GM23338 (cell line): ENCODE measurements at places on chromosomes 2 and 18. TPM values are rescaled to one million over a fixed set of nuclear protein-coding genes. Genes with fewer than 3 reads are reported as not detected.

GRCh38 chr2:236872015-236872414 is 213.7 kb upstream of the COPS8 start:
- no peaks in the 10 kb centered on the region for H3K27me3 ChIP-seq
- H3K27ac ChIP-seq: no peak overlapping the region
- no peak overlapping the region for H3K4me3 ChIP-seq
- H3K36me3 ChIP-seq: no peaks in the 10 kb centered on the region

GRCh38 chr2:82256983-82257632 is 1952.6 kb upstream of the LRRTM1 start:
- no peaks in the 10 kb centered on the region for H3K36me3 ChIP-seq
- no peak overlapping the region for H3K27ac ChIP-seq
- H3K4me1 ChIP-seq: no peaks in the 10 kb centered on the region
- no peak for DNase-seq
- no peaks in the 10 kb centered on the region for H3K27me3 ChIP-seq

DNA sequence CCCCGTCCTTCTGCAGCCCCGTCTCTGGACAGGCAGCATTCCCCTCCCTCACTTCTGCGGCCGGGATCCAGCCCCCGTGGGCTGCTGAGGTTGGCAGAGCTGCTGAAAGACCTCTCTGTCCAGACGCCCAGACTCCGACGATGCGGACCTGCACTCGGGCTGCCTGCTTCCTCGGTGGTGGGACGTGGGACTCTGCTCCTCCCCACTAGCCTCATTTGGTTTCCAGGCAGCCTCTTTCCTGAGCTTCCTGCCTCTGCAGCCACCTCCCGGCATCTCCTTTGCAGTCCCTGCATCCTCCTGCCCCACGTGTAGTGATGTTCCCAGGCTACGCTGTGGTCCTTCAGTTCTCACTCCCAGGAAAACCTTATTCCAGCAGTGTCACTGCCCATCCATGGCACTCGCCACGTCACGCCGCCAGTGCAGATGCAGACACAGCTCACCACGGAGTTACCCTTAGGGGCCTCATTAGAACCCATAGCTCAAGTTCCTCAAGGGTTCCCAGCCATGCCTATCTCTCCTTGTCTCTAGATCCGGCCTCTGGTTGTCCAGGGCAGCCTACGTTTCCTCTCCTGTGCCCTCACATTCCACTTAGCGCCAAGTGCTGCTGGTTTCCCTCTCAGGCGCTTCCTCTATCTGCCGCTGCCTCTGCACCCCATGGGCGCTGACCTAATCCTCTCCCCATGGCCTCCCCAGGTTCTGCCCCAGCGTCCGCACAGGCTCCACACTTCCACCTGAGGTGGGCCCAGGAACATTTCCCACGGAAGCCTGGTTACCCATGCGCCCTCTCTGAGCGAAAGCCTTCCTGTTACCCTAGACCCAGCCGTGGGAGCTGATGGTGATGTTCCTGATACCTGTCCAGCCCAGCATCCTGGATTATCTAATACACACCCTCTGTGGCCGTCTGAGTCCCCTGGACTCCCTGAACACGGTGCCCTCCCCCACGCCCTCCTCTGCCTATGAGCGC is 318.3 kb upstream of the MYT1L start:
- H3K36me3 ChIP-seq: no peaks in the 10 kb centered on the region
- no peaks in the 10 kb centered on the region for H3K4me1 ChIP-seq
- DNase-seq: no peak
- H3K4me3 ChIP-seq: no peak overlapping the region
- H3K27me3 ChIP-seq: no peaks in the 10 kb centered on the region

GRCh38 chr2:215920244-215921100 is 92.9 kb downstream of the MREG start:
- peak; percentile 72 for DNase-seq
- peaks cover 42% of the 10 kb centered on the region for H3K4me1 ChIP-seq

DNA sequence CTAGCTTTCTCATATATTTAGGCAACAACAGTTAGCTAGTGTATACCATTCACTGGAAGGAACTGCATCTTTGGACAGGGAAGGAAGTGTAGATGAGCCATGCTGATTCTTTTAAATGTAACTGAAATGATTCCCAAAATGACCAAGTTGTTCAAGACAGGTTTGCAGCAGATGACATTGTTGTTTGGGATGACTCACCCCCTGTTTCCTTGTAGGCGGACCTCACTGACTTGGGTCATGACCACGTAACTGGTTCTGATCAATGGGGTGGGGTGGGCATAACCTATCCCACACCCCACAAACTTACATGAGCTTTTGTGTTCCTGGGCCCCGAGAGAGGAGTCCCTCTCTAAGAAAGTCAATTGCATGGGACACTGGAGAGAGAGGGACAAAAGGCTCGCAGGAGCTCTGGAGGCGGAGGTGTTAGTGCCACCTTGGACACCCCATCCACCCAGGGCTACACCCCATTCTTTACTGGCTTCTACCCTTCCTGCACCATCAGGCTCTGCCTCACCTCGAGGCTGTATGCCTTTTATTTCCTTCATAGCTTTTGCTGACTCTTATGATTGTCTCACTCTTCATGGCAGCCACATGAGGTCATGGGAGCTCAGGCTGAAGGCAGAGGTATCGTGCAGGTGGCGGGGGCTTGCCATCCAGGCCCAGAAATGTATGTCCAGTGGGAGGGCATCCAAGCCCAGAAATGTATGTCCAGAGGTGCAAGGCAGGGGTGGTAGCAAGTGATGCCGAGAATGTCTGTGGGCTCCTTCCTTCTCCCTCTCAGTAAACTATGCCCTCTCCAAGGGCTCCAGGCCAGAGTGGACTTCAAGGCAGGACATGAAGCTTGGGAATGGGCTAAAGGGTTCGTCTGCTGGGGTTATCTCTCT is 108.0 kb downstream of the TWIST2 start:
- no peak overlapping the region for H3K4me3 ChIP-seq
- H3K36me3 ChIP-seq: no peaks in the 10 kb centered on the region
- H3K27ac ChIP-seq: no peak overlapping the region
- no peaks in the 10 kb centered on the region for H3K27me3 ChIP-seq
- H3K4me1 ChIP-seq: no peaks in the 10 kb centered on the region

- DNase-seq: no peak
- no peak overlapping the region for H3K27ac ChIP-seq
- no peak overlapping the region for H3K4me3 ChIP-seq
- H3K27me3 ChIP-seq: no peaks in the 10 kb centered on the region
Measured at GRCh38 chr18:47865183-47865582, 65.3 kb downstream of the SMAD2 start.

GRCh38 chr18:23515911-23516546 is 12.7 kb downstream of the RMC1 start:
- H3K27me3 ChIP-seq: no peaks in the 10 kb centered on the region
- H3K27ac ChIP-seq: no peak overlapping the region
- no peaks in the 10 kb centered on the region for H3K4me1 ChIP-seq
- peak; percentile 93 for DNase-seq
- H3K36me3 ChIP-seq: peaks cover 42% of the 10 kb centered on the region

DNA sequence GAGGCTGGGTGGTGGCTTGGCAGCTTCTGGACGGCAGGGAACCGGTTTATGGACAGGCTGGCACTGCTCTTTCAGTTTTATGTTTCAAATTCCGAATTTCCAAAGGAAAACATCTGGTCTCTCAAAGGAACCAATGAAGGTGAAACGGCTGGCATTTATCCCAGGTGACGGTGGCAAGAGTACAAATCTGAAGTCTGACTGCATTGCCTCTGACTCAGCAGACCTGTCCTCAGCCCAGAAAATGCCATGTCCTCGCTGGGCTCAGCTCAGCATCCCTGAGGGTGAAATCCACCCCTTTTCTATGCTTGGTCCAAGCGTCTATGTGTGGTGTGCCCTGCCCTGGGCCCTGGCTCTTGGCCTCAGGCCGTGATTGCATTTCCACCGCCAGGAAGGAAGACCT is 38.1 kb downstream of the NAPG start:
- H3K27me3 ChIP-seq: no peaks in the 10 kb centered on the region
- no peak overlapping the region for H3K27ac ChIP-seq
- no peaks in the 10 kb centered on the region for H3K36me3 ChIP-seq

DNA sequence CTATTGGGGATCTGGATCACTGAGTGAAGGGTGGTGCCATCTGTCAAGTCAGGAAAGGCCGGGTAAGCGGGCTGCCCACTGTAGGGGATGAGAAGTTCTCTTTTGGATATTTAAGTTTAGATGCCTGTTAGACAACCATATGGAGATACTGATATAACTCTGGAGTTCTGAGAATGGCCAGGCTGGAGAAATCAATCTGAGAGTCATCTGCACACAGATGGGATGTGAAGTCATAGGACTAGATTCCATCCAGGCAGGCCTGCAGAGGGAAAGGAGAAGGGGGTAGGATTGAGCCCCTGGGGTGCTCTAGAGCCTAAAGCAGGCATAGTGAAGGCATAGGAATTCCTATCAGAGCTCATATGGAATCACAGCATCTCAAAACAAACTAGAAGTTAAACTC is 30.1 kb downstream of the SPRED2 start:
- no peak overlapping the region for H3K27ac ChIP-seq
- H3K4me3 ChIP-seq: no peak overlapping the region
- no peaks in the 10 kb centered on the region for H3K36me3 ChIP-seq
- H3K4me1 ChIP-seq: peaks cover 28% of the 10 kb centered on the region

GRCh38 chr2:160336635-160337034 is 136.6 kb upstream of the ITGB6 start:
- no peak overlapping the region for H3K4me3 ChIP-seq
- no peaks in the 10 kb centered on the region for H3K36me3 ChIP-seq
- H3K4me1 ChIP-seq: peaks cover 5% of the 10 kb centered on the region; the same call in 1 of the 2 replicates
- no peak overlapping the region for H3K27ac ChIP-seq

GRCh38 chr18:75133721-75134610 is 75.0 kb downstream of the PTGR3 start:
- no peak overlapping the region for H3K4me3 ChIP-seq
- no peak for DNase-seq
- no peaks in the 10 kb centered on the region for H3K36me3 ChIP-seq

The FAM124B gene
- total RNA-seq: 6.8 and 6.9 TPM in 2 replicates
